ENCODE measurements at places on chromosomes 5 and 9.

- DNase-seq, result peak; percentile 32
Observed at GRCh38 chr5:147857302-147858129, 21.0 kb upstream of the SCGB3A2 start.

DNA sequence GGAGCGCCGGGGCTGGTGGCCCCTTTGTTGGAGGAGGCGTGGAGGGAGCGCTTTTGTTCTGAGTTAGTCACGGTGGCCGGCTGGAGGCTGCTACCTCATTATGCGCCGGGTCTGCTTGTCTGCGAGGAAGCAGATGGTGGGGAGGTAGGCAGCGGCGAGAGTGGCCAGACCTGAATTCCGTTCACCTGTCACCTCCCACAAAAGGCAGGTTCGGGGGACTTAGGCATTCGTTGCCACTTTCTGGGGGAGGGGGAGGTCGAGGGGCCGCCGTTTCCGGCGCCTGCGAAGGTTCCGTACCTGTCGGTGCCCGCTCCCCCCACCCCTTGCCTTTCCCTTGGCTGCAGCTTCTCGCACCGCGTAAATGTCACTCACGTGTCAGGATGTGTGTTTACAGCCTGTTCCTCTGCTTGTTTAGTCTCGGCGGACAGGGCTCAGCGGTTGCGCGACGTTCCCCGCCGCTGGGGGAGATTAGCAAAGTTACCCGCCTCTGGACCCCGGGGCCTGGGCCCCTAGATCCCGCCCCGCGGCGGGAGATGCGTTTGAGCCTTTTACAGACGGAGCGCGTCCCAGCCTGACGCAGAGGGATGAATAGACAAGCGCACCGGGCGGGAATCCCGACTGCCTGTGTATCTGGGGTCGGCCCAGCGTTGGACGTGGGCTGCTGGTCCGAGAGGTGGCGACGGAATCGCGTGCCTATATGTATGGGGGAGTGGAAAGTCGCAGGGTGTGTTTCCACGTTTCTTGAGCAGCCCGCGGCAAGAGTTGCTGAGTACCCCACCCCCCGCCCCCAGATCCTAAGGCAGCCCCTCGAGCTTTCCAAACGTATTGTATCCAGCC, 2.7 kb upstream of the LHX2 start:
- no peak for DNase-seq

DNA sequence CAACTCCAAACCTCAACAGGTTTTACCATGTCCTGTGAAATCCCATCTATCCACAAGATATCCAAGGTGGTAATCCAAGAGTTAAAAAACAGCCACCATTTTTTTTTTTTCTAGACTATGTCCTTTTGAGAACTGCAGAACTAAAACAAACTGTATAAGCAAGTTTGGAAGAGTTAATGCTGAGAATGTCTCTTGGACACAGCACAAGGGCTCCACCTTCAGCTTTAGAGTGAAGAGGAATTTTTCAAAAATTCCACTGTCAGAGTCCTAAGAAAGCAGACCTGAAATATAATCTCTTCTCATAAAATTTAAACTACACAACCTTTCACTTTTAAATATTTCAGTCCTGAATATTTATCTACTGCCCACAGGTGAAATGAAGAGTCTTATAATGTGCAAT, 167.8 kb upstream of the CCNG1 start:
- no peak for DNase-seq

DNA sequence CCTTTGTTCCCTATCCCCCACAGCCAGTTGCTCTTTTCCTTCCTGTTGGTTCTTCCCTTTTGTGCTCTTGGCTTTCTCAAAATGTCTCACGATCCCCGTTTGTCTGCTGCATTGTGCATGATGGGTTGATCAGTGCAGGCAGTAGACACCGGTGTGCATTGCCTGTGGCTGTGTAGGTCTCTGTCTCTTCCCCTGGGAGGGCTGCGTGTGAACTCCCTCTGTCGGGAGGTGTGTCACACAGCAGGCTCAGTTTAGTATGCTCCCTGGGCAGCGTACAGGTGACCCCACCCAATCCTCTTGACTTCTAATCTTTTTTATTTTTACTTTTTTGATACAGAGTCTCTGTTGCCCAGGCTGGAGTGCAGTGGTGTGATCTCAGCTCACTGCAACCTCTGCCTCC, 265.3 kb downstream of the FSTL4 start:
- DNase-seq, result no peak

- DNase-seq, result no peak
Observed at GRCh38 chr5:27682600-27682999, 644.2 kb upstream of the CDH9 start.
